ENCODE measurements at places on chromosomes 4 and X.

GRCh38 chrX:48497871-48498270 is 10.9 kb upstream of the PORCN start:
- DNase-seq: no peak

DNA sequence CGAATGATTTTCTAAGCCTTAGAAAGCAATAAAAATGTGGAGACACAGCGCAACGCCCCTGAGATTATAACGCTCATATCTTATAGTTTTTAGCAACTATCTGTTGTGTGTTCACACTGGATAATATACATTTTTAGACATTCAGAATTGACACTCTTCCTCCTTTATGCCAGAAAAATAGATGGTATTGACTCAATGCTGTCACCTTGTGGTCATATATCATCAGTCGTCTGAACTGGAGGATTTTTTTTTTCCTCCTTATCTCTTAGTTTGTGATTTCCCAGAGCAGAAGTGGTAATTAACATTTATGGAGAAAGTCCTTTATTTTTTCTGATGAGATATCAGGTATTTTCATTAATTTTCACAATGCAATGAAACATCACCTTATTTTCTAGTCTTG is 759.6 kb downstream of the RAB28 start:
- no peak for DNase-seq

GRCh38 chr4:121122661-121123060 is 41.5 kb downstream of the TNIP3 start:
- no peak for DNase-seq

- DNase-seq: no peak
Observed at GRCh38 chrX:41732260-41732659, 8.3 kb downstream of the GPR82 start.

- DNase-seq: no peak
Observed at GRCh38 chrX:769796-770195, 139.2 kb downstream of the SHOX start.

DNA sequence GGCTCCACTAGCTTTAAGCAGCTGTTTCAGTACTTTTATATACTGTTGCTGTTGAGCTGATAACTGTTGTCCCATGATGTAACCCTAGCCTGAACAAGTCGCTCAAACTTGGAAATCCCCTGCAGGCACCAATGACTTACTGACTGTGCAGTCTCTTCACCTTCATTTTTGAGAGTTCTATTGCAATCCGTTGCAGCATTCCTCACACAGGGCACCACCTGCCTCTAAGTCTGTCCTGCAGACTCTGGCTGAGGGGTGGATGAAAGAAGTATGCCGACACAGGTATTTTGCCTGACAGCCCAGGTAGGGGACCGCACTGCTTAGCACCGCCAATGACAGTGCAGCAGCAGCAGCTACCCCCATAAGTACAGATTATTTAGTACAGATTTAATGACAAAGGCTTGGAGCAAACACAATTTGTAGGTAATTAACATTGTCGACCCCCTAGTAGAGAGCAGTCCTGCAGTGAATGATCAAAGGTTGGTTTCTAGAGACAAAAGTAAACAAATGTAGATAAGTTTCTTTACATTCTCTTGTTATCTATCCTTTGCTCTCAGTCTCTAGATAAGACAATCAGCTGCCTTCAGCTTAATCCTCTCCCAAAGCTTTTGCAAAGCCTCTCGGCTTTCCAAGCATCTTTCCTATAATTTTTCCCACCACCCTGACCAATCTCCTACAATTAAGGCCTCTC is 205.0 kb downstream of the PABPC4L start:
- DNase-seq: no peak

Measured in GM12891 (cell line).